Activated CD4-positive, alpha-beta T cell treated with anti-CD3 and anti-CD28 coated beads, Interleukin-2, amount 10 ng/mL, durations not matched to agents 24 days and 14 days (primary cell): ENCODE measurements at places on chromosomes 4 and X.

DNA sequence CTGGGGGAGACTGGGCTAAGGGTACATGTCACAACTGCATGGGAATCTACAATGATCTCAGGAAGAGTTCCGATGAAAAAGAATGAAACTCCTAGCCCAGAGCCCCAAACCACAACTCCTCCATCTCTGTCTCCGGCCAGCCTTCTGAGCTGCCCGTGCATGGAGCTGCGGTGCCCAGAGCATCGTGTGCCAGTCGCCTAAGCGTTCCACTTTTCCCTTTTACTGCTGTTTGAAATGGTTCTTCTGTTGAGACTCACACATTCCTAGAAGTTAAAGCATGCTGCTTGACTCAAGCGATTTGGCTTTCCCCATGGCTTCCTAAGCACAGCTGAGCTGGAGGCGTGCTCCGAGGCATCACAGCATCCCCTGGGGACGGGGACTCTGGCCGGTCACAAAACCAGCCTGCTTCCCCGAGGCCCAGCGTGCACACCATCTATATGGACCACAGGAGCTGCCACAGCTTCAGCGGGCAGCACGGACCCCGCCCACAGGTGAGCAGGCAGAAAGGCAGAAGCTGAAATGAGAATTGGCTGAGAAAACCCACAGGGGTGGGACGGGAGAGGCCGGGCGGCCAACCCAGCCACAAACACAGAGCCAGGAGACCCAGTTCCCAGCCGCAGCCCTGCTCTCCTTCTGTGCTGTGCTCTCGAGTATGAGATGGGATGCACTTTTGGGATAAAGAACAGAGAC is 5.0 kb downstream of the CCNQ start:
- no peaks in the 10 kb centered on the region for H3K27me3 ChIP-seq
- H3K4me1 ChIP-seq: peaks cover 9% of the 10 kb centered on the region
- H3K36me3 ChIP-seq: peaks cover 14% of the 10 kb centered on the region
- DNase-seq: no peak
- no peak overlapping the region for H3K4me3 ChIP-seq

- H3K36me3 ChIP-seq: peaks cover 10% of the 10 kb centered on the region
- H3K4me3 ChIP-seq: peak overlapping the region; percentile 95
- no peak for DNase-seq
Measured at GRCh38 chr4:8439914-8440491, 520 bp downstream of the ACOX3 start.

- H3K4me1 ChIP-seq: no peaks in the 10 kb centered on the region
- H3K27ac ChIP-seq: no peak overlapping the region
- H3K4me3 ChIP-seq: no peak overlapping the region
- H3K36me3 ChIP-seq: no peaks in the 10 kb centered on the region
Measured at GRCh38 chr4:66991521-66991920, 553.8 kb downstream of the CENPC start.

- H3K4me3 ChIP-seq: no peak overlapping the region
- no peaks in the 10 kb centered on the region for H3K36me3 ChIP-seq
- H3K27me3 ChIP-seq: peaks cover 6% of the 10 kb centered on the region
- no peak overlapping the region for H3K27ac ChIP-seq
- no peaks in the 10 kb centered on the region for H3K4me1 ChIP-seq
Measured at GRCh38 chrX:47047989-47048388, 30.3 kb upstream of the RGN start.

GRCh38 chr4:142353149-142353738 is 492.9 kb downstream of the INPP4B start:
- peak overlapping the region; percentile 71 for H3K27ac ChIP-seq
- H3K4me1 ChIP-seq: peaks cover 82% of the 10 kb centered on the region
- peak; percentile 73 for DNase-seq
- H3K27me3 ChIP-seq: no peaks in the 10 kb centered on the region
- H3K4me3 ChIP-seq: peak overlapping the region; percentile 69

DNA sequence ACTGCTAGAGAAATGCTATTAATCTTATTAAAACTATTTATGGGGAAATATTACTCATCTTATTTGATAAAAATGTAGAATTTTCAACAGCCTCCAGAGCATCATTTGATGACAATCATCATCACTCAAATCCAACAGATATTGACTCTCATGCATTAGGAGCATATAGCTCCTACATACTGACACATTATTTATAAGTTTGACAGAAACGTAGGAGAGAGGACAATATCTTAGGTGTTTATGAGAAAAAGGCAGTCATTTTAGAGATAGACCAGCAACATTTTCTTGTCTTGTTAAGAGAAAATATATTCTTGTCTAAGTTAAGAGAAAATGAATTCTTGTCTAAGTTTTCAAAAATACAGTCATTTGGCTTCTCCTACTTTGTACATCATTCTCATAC is 2550.2 kb downstream of the PCDH7 start:
- no peaks in the 10 kb centered on the region for H3K4me1 ChIP-seq
- no peak overlapping the region for H3K27ac ChIP-seq
- H3K27me3 ChIP-seq: no peaks in the 10 kb centered on the region
- no peak overlapping the region for H3K4me3 ChIP-seq
- no peaks in the 10 kb centered on the region for H3K36me3 ChIP-seq
- DNase-seq: no peak

DNA sequence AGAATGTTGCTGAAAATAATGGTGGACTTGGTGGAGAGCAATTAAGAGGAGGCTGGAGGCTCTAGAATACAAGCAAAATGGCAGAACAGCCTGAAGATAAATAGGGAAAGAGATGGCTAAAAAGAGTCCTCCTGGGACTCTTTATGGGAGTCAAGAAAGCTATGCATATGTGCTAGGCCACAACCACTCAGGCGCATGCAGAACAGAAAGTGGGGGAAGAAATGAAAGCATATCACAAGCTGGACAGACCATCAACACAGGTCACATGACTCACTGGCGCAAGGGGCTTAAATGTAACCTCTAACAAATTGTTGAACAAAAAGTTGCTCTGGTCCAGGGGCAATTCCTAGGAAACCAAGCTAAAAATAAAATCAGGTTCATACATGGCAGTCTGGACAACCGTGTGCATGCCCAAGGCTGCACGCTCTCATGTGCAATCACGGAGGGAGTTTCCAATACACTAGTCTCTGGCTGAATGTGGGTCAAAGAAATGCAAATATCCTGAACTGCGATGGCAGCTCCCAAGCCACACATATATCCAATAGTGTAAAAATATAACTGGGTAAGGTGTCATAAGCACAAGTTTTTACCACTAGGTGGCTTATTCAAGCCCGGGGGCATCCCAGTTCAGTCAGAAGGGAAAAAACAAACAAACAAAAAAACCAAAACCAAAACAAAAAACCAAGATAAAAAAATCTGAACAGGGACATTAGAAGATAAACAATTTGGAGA is 45.4 kb downstream of the ZNF711 start:
- no peak overlapping the region for H3K4me3 ChIP-seq
- no peak overlapping the region for H3K27ac ChIP-seq
- no peaks in the 10 kb centered on the region for H3K27me3 ChIP-seq
- no peaks in the 10 kb centered on the region for H3K36me3 ChIP-seq
- H3K4me1 ChIP-seq: no peaks in the 10 kb centered on the region

- H3K4me1 ChIP-seq: peaks cover 19% of the 10 kb centered on the region
- H3K4me3 ChIP-seq: no peak overlapping the region
- peaks cover 40% of the 10 kb centered on the region for H3K27me3 ChIP-seq
- DNase-seq: no peak
Measured at GRCh38 chr4:153148791-153149190, 55.5 kb upstream of the TRIM2 start.

DNA sequence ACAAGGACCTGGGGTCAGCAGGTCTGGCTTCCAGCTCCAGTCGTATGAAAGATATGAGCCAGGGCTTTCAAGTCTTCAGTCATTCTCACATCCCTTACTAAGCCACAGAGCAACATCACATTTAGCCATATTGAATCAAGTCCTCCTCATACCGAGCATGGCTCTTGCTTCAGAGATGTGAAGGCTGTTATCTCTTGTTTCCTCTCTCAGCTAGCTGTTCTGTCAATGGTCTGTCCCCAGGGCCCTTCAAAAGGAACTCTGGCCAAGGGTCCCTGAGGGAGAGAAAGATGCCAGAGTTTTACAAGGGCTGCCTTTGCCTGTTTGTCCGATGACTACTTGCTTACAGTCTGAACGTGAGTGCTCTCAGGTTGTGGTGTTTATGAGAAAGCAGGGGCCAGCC is 30.5 kb downstream of the DOCK11 start:
- H3K27ac ChIP-seq: peak overlapping the region; percentile 74
- H3K27me3 ChIP-seq: no peaks in the 10 kb centered on the region
- peaks cover 12% of the 10 kb centered on the region for H3K36me3 ChIP-seq
- no peak for DNase-seq
- H3K4me1 ChIP-seq: peaks cover 61% of the 10 kb centered on the region
- H3K4me3 ChIP-seq: no peak overlapping the region

- DNase-seq: no peak
- H3K4me3 ChIP-seq: no peak overlapping the region
- H3K27ac ChIP-seq: no peak overlapping the region
- H3K4me1 ChIP-seq: no peaks in the 10 kb centered on the region
- H3K27me3 ChIP-seq: no peaks in the 10 kb centered on the region
Measured at GRCh38 chrX:74510401-74510800, 89.1 kb downstream of the SLC16A2 start.

DNA sequence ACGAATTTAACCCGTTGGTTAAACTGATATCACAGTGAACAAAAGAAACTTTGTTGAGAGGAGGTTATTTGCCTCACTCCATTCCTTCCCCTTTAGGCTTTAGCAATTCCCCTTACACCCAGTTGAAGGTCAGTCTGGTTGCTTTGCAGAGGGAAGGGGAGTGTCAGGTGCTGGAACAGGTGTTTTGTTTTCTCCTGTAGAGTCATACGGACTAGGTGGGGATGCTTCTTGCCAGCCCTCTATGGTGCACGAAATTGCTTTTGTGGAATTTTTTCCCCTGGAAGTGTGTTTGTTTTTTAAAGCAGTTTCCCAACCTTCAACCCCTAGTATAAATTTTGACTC is 33.1 kb downstream of the DLG3 start:
- peaks cover 10% of the 10 kb centered on the region for H3K4me1 ChIP-seq
- H3K4me3 ChIP-seq: no peak overlapping the region
- H3K36me3 ChIP-seq: peaks cover 12% of the 10 kb centered on the region
- H3K27me3 ChIP-seq: no peaks in the 10 kb centered on the region

DNA sequence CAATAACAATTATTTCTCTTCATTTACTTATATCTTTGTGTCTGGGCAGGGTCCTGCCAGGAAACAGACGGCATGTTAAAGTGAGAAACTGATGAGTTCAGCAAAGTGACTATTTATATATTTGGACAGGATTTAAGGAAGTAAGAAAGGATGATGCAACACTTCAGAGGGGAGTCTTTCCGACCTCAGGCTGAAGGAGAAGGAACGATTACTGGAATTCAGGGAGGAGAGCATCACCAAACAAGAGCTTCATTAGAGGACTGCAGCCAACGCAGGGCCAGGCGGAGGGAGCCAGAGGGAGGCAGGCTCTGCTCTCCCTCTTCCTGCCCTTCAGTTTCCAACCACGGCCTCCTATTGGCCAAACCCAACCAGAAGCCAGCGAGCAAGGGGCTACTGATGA is 1.5 kb upstream of the TLR7 start:
- H3K4me1 ChIP-seq: peaks cover 13% of the 10 kb centered on the region
- no peak for DNase-seq
- H3K4me3 ChIP-seq: no peak overlapping the region
- H3K27ac ChIP-seq: no peak overlapping the region

DNA sequence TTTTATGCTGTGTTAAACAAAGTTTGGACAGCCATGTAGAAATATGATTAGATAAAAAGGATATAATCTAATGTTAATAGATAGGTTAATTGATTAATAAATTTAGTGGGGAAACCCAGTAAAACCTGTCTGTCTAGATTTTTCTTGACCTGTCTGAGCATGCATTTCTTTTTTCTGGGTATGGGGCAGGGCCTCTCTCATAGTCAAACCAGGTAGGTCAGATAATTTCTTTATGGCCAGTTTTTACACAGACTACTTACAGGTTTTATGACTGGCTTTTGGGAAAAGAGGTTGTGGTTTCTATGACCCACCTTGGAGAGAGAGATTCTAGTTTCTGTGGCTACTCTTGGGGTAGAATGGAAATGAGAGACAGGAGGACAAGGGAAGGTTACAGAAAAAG is 135.6 kb upstream of the EPHA5 start:
- no peaks in the 10 kb centered on the region for H3K27me3 ChIP-seq
- no peaks in the 10 kb centered on the region for H3K36me3 ChIP-seq
- no peak overlapping the region for H3K27ac ChIP-seq
- H3K4me3 ChIP-seq: no peak overlapping the region

DNA sequence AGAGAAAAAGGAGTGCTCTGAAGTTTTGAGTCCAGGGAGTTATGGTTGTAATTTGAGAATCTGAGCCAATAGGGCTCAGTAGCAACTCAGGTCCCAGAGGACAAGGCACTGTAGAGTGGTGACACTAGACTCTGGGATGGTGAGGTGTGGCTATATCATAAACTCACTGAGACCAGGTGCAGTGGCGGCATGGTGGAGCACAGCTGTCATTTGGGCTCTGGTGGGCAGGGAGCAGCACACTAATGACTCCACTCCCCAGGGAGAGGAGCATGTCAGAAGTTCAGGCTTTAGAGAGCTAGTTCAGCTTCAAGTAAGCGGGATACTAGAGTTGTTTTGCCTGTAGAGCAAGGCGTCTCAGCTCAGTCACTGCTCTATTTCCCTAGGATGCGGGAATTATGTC is 165.4 kb upstream of the USP38 start:
- H3K4me1 ChIP-seq: peaks cover 11% of the 10 kb centered on the region
- peaks cover 4% of the 10 kb centered on the region for H3K27me3 ChIP-seq
- no peak overlapping the region for H3K4me3 ChIP-seq

DNA sequence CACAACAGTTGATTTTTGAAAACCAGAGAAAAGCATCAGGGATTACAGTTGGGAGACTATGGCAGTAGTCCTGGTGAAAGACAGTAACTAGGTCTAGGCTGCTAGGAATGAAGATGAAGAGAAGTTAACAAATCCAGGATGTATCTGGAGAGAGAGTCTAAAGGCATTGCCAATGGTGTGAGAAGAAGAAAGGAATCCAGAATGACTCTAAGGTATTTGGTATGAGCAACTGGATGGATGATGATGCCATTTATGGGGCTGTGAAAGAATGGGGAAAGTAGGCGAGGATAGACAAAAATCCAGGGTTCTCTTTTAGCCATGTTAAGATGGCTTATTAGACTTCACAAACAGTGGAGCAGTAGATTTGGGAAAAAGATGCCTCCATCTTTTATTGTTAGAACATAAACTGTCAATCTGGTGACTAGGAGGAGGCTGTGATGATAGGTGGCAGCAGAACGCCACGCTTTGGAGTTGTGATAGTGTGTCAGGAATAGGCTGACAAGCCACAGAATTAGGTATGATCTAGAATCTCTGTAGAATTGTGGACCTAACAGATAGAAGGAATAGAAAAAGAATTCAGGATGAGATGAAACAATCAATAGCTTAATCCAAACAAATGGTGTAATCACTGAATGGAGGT is 27.3 kb upstream of the JADE1 start:
- H3K4me1 ChIP-seq: no peaks in the 10 kb centered on the region
- DNase-seq: peak; percentile 79
- H3K27me3 ChIP-seq: no peaks in the 10 kb centered on the region
- no peak overlapping the region for H3K4me3 ChIP-seq
